ENCODE measurements at places on chromosomes 3 and 15.

DNA sequence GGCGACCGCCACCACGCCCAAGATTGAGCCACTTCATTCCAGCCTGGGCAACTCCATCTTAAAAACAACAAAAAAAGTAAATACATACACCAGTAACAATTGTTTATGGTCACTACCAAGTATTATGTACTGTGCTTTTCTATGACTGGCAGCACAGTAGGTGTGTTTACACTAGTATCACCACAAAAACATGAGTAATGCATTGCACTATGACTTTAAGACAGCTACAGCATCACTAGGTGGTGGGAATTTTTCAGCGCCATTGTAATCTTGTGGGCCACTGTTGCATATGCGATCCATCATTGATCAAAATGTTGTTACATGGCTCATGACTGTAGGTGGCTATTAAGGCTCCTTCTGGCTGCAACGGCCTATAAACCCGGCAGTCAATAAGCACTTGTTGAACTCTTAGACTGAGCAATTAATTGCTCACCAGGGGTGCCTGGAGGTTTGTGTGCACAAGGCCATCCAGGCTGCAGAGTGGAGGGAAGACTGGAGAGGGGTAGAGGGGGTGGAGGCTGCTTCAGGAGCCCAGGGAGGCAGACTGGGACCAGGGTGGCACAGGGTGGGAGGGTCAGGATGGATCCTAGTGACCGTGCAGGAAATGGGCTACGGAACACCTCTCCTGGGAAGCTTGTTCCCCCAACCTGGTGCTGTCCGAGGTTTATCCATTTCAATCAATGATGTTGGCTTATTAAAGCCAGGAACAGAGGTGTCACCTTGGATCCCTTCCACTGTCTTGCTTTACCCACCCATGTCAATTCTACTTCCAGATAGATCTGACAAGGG lies 17.9 kb upstream of the COPG1 start:
- no peak for DNase-seq

DNA sequence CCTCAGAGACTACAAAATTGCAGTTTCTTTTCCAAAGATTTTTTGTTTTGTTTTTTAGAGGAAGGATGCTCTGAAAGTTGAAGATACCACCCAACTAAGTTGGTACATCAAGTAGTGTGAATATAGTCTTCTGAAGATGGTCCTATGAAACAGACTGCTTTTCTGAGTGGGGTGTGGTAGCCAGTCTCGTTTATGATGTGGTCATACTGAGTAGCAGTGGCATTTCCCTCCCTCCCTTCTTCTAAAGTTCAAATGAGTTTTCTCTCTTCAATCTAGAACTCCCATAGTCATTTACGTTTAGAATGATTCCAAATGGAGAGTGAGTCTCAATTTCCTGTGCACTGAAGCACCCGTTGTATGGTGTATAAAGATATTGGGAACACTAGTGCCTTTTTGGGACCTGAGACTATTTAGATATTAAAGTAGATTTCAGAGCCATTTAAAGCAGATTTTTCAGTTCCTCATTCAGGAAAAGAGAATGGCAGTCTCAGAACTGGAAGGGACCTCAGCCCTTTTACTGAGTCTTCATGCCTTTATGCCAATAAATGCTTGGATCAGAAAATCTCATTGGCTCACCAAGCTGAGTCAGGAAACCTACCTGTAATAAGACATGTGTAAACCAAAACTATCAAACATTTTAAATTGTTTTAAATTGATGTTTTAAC lies 200.4 kb downstream of the CDIN1 start:
- no peak for DNase-seq

DNA sequence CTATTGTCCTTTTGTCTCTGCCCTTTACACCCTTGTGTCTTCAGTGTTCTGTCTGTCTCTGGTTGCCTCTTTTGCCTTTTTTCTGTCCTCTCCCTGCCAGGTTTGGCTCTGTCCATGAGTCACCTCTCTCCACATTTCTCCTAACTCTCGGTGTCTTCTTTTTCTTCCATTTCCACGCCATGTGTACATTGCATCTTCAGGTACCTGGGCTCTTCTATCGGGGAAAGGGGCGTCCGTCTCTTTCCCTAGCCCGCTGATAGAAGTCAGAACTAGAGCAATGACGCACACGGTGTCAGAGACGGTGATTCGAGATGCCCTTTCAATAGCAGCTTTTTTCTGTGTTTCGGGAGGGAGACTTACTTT lies 641 bp downstream of the OPA1 start:
- peak; percentile 41 for DNase-seq

GRCh38 chr15:95278532-95279245 lies 1047.3 kb downstream of the MCTP2 start:
- no peak for DNase-seq

- no peak for DNase-seq
Observed at GRCh38 chr15:66734961-66735908, 33.2 kb downstream of the SMAD6 start.

DNA sequence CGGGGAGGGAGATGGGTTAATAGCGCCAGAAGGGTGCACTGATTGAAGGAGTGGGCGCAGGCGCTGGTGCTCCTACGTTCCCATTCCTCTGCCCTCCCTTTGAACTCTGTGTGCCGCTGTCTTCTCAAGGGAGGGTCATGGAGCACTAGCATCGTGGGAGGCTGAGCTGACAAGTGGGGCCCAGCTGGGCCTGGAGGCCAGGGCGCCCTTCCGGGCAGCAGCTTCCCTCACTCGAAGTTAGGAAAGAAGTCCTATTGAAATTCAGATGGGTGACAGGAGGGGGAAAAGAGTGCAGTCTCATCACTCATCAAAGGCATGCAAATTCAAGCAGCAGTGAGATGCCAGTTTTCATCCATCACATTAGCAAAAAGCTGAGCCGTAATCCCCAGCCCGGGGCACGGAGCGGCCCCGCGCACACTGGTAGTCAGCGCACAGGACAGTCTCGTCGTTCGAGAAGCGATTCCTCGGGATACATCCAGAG lies 128.2 kb downstream of the LRRK1 start:
- no peak for DNase-seq

GRCh38 chr3:131393051-131393450 lies 11.5 kb downstream of the NUDT16 start:
- DNase-seq: no peak

GRCh38 chr3:52891164-52891563 lies 6.2 kb downstream of the STIMATE start:
- DNase-seq: peak; percentile 30

GRCh38 chr3:53534676-53535400 lies 40.4 kb downstream of the CACNA1D start:
- no peak for DNase-seq

GRCh38 chr3:139112230-139112558 lies 67.5 kb upstream of the PRR23C start:
- DNase-seq: no peak

- DNase-seq: no peak
Observed at GRCh38 chr15:29924750-29925149, 102.5 kb upstream of the TJP1 start.

- DNase-seq: peak; percentile 22
Observed at GRCh38 chr15:64092864-64093626, 593 bp downstream of the CIAO2A start.

GRCh38 chr3:8336456-8336855 lies 165.2 kb upstream of the LMCD1 start:
- no peak for DNase-seq

DNA sequence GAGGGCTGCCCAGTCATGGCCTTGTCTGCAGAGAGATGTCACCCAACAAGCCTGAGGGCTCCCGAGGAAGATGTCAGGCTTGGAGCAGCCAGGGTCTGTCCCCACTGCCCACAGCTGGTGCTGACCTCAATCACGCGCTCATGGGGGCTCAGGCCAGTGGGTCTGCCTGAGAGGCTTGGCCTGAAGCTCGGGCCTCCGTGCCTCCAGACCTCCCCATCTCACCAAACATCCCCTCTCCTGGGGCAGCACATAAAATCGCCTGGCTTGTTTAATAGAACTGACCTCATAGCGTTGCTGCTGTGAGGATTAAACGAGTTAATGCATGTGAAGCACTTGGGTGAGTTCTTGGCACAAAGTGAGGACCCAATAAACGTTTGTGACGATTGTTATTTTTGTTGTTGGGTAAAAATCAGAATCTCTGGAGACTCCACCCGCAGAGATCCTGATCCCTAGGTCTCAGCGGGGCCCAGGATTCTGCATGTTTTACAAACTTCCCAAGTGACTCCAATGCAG lies 3.5 kb downstream of the LRRC15 start:
- DNase-seq: no peak

DNA sequence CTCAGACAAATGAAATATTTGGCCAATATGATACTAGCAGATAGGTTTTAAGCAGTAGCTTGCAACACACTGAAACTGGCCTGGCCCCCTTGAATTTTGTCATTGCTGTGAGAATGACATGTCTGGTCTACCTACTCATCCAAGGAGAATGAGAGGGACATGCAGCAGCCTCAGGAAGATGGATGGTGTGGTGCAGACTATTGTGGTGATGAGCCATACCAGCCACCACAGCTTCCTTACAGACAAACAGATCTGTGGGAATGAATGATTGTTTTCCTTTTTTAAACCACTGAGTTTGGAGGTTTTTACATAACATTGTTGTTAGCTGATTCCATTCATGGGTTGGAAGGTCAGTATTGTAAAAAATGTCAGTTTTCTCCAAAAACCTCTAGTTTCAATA lies 133.7 kb upstream of the POU1F1 start:
- DNase-seq: no peak

GRCh38 chr15:70726753-70727152 lies 36.6 kb downstream of the UACA start:
- DNase-seq: no peak

DNA sequence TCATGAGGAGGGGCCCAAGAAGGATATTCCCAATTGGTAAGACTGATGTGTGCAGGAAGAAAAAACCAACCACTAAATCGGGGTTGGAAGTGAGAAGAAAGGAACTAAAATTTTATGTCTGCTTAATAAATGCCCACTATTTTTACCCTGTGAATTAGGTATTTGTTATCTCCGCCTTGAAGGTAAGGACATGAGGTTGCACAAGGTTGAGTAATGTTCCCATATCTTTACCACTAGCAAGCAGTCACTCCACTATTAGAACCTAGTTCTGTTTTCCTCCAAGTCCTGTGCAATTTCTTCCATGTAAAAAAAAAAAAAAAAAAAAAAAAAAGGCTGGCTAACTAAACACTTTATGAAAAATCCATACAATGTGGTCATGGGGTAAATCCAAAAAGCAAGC lies 318.5 kb upstream of the SLCO3A1 start:
- no peak for DNase-seq

GRCh38 chr15:94411285-94411684 lies 179.9 kb downstream of the MCTP2 start:
- DNase-seq: no peak

- no peak for DNase-seq
Observed at GRCh38 chr15:64193971-64194370, 31.1 kb upstream of the PPIB start.

GRCh38 chr15:47812470-47812999 lies 95.2 kb downstream of the SEMA6D start:
- DNase-seq: no peak

GRCh38 chr15:33113666-33114373 lies 80.7 kb downstream of the FMN1 start:
- no peak for DNase-seq

DNA sequence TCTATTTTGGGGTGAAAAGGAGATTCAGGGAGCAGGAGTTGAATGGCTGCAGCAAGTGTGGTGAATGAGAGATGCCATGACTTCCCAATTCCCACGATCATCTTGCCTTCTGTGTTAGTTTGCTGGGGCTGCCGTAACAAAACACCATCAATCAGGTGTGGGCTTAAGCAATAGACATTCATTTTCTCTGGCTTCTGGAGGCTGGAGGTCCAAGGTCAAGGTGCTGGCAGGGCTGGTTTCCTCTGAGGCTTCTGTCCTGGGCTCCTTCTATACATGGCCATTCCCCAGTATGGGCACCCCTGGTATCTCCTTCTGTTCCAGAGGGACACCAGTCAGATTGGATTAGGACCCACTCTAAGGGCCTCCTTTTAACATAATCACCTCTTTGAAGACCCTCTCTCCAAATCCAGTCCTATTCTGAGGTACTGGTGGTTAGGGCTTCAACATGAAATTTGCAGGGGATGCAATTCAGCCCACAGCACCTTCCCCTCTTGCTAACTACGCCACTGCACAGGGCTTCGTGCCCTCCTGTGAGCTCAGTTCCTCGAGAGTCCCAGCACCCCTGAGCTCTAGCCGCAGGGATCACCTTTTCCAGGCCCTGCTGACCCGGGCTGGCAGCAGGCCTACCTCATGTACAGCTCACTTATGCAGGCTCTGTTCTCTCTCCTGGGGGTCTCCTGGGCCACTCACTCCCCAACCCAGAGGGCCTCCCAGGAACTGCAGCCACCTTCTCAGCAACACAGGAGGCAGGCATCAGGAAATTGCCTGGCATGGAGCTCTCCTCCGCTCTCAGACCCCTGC lies 37.3 kb upstream of the SLC6A11 start:
- DNase-seq: no peak

GRCh38 chr15:54599386-54599785 lies 597.4 kb downstream of the RSL24D1 start:
- no peak for DNase-seq

DNA sequence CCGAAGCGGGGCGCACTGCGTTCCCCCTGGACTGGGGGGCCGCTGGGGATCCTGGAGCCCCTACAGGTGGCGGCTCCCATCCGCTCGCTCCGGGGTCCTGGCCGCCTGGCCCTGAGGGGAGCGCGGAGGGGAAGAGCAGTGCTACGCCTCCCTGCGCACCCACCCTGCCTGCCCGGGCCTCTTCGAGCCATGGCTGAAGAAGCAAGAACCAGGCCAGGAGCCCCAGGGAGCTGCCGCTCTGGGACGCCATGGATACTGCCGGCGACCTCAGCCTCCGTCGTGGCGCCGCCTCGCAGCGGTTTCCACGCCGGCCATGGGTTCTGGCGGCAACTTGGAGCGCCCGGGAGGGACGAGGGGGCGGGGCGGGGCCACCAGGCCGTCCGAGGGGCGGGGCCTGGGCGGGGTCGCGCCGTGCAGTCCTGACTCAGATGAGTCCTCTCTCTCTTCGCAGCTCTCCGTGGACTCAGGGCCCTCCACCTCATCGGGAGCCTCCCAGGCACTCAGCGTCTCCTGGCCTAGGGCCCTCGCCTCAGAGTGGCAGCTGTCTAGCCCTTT lies 50.9 kb downstream of the MYL3 start:
- peak; percentile 66 for DNase-seq

DNA sequence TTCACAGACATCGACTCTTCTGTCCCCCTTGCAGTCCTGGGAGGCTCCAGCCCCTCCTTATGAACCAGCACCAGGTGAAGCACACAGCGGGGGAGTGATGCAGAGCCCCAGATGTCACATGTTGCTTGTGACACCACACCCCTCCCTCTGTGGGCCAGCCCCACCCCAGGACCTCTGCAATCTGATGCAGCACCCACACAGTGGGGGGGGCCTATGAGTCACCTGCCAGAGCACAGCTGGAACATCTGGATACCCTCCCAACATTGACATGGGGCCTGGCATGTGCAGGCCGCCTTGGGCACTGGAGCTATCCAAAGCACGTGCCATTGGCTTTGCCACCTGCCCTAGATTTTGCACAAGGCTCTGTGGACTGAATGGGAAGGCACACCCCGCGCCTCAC lies 70.5 kb downstream of the FEM1B start:
- no peak for DNase-seq

DNA sequence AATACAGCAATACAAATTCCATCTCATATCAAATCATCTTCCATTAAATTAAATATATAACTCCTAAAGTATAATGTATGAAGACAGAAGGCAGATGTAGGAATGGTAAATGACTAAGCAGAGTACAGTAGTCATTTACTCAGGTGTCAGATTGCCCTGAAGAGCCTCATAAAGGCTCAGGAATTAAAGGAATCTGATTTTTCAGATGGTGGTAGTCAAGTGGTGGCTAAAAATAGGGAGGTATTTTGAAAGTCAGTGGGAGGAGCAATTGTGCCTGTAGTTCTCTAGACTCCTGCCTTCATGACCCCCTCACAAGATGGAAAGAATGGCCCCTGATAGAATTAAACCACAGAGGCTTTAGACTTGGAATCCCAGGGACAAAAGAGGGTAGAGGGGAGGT lies 142.7 kb upstream of the SYNPR start:
- DNase-seq: no peak

All from activated T-cell treated with anti-CD3 and anti-CD28 coated beads for 24 hours (primary cell).